SHP77 treated with DMSO at 0.1 percent for 48 hours (cell line): ENCODE measurements at places on chromosomes 13 and 19.

DNA sequence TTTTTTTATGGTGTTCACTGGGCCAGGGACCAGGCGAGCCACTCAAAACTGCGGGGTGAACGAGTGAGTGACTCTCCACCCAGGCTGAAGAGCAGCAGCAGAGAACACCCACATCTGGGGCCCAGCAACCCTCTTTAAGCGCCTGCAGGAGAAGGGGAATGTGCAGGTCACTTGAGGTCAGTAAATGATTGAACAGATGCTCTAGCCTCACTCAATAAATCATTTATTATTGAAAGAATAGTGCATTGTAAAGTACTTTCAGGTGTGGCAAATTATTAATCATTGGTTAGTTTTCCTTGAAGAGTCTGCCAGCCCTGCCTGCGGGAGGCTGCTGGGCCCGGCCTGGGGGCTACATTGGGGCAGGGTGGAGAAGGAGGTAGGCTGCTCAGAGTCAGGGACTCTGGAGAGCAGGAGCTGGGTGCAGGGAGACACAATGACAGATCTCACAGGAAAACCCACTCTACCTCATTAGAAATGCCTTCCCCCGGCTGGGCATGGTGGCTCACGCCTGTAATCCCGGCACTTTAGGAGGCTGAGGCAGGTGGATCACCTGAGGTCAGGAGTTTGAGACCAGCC, 42.5 kb downstream of the ABCC4 start:
- no peak for DNase-seq

DNA sequence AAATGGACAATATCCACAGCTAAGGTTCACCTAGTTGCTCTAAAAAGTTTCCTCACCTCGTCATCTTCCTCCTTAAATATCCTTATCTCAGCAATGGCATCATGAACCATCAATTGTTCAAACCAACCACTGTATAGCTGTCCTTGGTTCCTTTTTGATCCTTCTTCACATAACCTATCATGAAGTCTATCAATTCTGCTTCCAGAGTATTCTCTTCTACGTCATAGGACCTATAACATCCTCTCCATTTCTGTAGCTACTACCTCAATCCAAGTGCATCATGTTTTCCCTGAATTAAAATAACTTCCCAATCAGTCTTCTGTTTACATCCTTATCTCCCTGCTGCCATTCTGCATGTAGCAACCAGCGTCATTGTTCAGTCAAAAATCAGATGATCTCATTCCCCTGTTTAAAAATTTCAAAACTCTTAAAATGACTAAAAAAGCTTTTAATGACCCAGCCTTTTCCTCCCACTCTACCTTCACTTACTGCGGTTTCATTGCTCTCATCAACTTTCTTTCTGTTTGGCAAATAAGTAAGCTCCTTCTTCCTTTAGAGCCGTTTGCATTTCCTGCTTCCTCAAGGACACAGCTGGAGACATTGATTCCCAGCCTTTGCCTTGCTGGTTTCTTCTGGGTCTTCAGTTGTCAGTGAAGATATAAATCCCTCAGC, 223.9 kb upstream of the MIR17HG start:
- DNase-seq = no peak

- DNase-seq = no peak
These were observed 35.6 kb downstream of the RASA3 start for GRCh38 chr13:114096811-114097211.

DNA sequence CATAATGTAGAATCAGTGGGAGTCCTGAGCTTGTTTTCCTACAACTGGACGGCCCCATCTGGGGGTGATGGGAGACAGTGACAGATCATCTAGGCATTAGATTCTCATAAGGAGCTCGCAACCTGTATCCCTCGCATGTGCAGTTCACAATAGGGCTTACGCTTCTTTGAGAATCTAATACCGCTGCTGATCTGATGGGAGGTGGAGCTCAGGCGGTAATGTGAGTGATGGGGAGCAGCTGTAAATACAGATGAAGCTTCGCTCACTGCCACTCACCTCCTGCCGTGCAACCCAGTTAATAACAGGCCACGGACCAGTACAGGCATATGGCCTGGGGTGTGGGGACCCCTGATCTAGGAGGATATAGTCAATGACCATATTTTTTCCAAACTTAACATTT, 38.8 kb downstream of the RCBTB1 start:
- no peak for DNase-seq

DNA sequence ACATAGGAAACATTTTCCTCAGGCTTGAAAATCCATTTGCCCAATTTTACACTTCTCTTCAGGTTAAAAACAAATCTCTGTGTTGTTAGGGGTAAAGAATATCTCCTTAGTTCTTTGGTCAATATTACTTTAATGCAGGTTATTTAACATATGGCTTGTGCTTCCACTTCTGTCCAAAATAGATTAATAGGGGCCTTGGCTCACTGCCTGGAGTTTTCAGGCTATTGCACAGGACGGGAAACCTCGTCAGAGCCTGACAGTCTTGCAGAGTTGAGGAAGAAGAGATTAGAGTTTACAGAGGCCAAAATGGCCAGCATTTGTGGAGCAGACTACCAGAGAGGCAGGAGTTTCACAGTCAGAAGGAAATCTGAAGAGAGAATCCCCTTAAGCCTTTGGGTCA, 863.9 kb upstream of the GPC6 start:
- DNase-seq = no peak

- no peak for DNase-seq
These were observed 451.5 kb upstream of the SLC10A2 start for GRCh38 chr13:103517768-103518102.

GRCh38 chr19:4972509-4973230, 3.8 kb downstream of the KDM4B start:
- no peak for DNase-seq
